ENCODE measurements at places on chromosomes 11 and 22. TPM values are rescaled to one million over a fixed set of nuclear protein-coding genes. Genes with fewer than 3 reads are reported as not detected.

DNA sequence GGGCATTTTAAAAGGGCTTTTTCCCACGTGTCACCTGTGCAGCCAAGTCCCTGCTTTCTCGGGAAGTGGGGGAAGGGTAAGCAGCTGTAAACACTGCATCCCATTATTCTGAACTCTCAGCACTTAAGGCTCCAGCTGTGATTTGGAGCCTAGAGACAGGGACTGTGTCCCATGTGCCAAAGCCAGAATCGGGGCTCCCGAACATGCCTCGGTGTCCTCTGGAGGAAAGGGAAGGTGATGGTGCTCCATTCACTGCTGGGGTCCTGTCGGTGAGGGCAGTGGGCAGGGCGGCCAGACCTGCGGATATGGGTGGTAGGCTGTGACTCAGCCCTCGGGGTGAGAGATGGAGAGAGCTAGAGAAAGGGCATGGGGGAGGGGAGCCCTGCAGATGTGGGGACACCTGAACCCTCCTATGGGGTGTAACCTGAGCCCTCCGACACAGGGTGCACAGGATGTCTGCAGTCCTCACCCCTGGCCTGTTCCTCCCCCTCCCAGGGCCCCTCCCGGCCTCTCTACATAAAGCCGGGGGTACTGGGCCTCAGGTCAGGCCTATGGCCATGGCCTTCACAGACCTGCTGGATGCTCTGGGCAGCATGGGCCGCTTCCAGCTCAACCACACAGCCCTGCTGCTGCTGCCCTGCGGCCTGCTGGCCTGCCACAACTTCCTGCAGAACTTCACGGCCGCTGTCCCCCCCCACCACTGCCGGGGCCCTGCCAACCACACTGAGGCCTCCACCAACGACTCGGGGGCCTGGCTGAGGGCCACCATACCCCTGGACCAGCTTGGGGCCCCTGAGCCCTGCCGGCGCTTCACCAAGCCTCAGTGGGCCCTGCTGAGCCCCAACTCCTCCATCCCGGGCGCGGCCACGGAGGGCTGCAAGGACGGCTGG lies 31.8 kb downstream of the CAPN1 start:
- DNase-seq = no peak

DNA sequence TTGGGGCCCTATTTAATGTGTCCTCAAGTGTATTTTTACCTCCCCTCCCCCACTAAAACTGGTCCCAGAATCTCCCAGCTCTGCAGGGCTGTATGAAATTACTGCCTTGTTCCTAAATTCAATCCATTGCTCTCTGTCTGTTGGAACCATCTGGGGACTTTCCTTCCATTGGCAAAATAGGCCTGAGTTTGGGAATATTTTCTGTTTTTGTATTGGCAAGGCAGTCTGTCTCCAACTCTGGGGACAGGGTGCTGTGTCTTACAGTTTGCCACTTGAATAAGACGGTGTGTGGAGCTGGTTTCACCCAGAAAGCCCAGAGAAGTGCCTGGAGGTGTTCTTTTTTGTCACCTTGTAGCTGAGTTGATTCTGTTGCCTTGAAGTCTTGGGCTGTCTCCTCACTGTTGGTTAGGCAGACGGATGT lies 1.3 kb downstream of the PACS1 start:
- no peak for DNase-seq

DNA sequence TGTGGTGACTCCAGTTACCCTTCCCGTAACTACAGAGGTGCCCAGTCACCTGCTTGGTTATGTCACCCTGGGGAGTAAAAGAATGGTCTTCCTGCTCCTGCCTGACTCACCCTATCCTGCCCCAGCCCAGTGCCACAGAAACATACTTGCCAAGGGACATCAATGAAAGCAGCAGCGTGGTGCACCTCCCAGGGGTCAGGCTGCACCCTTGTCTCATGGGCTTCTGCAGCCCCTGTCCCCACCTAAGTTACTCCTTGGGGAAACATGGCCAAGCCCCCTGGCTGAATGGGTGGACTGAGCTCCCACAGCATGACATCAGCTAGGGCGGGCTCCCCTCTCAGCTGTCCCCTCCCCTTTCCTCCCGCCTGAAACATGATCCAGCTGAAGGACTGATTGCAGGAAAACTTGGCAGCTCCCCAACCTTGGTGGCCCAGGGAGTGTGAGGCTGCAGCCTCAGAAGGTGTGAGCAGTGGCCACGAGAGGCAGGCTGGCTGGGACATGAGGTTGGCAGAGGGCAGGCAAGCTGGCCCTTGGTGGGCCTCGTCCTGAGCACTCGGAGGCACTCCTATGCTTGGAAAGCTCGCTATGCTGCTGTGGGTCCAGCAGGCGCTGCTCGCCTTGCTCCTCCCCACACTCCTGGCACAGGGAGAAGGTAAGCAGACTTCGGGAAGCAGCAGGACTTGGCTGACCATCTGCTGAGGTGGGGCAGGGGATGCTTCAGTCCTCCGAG lies at the start of gene HTR3A:
HTR3A (plus strand) TSS at position 368 of the 730 bp plus-strand sequence; CDS start at position 586, 218 bp downstream.
- peak; percentile 87 for DNase-seq

DNA sequence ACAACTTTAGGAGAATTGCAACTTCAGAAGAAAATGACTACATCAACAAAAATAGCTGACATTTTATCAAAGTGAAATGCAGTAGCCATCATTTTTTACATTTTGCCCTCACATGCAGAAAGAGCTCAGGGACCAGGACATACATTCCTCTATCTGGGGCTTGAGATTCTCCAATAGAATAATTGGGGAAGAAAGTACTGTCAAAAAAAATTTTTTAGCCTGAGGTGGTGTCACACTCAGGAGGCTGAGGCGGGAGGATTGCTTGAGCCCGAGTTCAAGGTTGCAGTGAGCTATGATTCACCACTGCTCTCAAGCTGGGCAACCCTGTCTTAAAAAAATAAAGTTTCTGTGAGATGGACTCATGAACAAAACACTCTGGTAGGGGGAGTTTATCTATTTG lies 32.2 kb upstream of the DEPDC7 start:
- DNase-seq = no peak

GRCh38 chr22:45235851-45236342 lies 4.8 kb downstream of the KIAA0930 start:
- no peak for DNase-seq

GRCh38 chr11:119316729-119317591 lies at the start of gene MCAM:
Gene MCAM (minus strand): TSS chr11:119317130. CDS start chr11:119317101, 29 bp downstream.
- no peak for DNase-seq

DNA sequence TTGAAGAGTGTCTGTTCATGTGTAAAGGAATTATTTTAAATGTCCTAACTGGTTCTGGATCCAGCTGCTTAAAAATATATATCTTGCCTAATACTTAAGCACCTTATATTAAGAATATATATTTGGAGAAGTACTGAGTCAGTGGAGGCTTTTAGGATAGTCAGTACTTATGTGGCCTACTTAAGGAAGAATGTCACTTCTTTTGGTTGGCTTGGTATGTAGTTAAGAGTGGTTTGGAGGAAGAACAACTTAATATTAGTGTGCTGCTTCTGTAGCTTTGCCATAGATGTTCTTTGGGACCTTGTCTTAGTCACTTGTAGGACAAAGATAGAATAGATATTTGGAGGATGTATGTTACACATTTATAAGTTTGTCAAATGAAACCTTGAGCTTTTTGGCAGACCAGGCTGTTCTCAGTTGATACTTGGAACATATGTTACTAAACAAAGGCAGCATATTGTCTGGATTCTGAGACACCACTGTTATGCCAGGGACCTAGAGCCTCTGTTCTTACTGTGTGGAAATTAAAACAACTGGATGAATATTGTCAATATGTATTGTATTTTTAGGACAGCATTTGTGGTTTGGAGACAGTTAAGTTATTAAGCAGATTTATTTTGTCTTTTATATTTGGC lies 4.9 kb downstream of the HIPK3 start:
- no peak for DNase-seq

GRCh38 chr11:78961247-78961646 lies 386.6 kb upstream of the NARS2 start:
- peak; percentile 62 for DNase-seq

DNA sequence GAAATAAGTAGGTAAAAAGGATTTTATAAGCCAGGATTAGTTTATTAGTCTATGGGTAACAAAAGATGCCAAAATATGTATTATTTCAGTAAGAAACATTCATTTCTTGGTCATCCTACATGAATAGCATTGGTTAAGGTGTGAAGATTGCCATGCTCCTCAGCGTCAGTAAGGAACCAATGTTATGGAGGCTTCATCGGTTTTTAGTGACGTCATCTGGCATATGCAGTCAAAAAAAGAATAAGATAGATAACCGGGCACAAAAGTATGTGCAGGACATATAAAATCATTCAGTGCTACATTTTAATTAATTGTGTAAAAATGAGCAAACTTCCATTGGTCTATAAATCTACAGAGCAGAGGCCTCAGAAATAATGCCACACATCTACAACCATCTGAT lies 29.4 kb downstream of the TRIM5 start:
- no peak for DNase-seq

DNA sequence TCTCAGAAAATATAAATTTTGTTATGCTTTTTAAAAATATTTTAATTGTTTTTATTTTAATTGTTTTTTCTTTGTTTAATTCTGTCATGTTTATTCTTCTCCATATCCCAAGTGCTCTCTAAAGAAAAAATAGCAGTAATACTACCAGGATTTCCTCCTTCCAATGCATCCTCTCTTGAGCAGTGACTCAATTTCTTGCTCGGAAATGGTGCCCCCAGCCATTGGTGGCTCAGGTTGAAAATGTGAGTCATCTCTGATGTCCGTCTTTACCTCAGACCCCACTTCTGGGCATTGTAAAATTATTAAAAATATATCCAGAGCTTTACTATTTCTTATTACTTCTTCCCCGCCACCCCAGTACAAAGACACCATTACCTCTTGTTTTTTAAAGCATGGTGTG lies 898.5 kb downstream of the METTL15 start:
- DNase-seq = no peak

The XKR3 gene
- total RNA-seq = not detected

The TRIM48 gene
- total RNA-seq = not detected

The DLG2 gene
- total RNA-seq = 0.73 TPM

Data from Calu3 (cell line).